GM18507 (cell line): ENCODE measurements at places on chromosomes 2 and 18.

- DNase-seq: no peak
Observed at GRCh38 chr2:235567842-235568241, 74.0 kb downstream of the AGAP1 start.

DNA sequence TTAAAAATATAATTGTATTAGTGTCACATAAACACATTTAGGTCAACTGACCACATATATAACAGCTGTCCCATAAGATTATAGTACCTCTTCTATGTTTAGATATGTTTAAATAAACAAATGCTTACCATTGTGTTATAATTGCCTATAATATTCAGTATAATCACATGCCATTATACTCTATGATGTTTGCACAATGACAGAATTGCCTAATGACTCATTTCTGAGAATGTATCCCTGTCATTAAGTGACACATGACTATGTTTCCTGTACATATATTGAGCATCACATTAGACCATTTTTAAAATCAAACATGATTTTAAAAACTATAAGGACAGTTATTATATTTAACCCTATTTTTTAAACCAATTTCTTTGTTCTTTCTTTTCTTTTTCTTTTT, 89.8 kb downstream of the HS6ST1 start:
- no peak for DNase-seq

DNA sequence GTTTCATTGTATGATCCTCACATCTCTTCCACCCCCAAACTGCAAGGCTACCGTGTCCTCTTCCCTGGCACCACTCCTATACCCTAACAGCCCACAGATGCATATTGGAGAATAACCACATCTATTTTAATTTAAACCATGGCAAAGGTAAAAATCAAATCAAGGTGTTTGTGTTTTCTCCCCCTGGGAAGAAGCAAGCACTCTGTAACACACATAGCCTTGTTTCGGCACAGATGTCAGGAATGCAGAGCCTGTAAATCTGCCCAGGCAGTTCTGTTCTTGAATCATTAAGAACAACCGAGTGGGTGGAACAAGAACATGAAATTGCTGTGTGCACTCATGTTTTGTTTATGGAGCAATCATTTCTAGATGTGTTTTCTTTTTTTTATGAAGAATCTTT, 6.8 kb upstream of the COX7A2L start:
- DNase-seq: no peak

- DNase-seq: no peak
Observed at GRCh38 chr18:35022426-35023001, 18.7 kb upstream of the MAPRE2 start.

DNA sequence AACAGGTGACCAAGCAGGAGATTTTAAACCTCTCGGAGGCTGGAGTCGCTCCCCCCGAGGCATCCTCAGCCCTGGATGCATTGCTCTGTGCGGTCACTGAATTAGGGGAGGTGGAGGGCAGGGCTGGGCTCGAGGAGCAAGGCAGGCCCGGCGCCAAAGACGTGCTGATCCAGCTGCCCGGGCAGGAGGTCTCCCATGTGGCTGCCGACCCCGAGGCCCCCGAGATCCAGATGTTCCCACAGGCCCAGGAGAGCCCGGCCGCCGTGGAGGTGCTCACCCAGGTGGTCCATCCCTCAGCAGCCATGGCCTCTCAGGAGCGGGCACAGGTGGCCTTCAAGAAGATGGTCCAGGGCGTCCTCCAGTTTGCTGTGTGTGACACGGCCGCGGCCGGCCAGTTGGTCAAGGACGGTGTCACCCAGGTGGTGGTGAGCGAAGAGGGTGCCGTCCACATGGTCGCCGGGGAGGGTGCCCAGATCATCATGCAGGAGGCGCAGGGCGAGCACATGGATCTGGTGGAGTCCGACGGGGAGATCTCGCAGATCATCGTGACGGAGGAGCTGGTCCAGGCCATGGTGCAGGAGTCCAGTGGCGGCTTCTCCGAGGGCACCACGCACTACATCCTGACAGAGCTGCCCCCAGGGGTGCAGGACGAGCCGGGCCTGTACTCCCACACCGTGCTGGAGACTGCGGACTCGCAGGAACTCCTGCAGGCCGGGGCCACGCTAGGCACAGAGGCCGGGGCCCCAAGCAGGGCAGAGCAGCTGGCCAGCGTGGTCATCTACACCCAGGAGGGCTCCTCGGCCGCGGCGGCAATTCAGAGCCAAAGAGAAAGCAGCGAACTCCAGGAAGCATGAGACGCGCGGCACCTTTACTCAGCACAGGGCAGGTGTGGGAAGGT, 145.1 kb downstream of the PTGR3 start:
- DNase-seq: no peak

DNA sequence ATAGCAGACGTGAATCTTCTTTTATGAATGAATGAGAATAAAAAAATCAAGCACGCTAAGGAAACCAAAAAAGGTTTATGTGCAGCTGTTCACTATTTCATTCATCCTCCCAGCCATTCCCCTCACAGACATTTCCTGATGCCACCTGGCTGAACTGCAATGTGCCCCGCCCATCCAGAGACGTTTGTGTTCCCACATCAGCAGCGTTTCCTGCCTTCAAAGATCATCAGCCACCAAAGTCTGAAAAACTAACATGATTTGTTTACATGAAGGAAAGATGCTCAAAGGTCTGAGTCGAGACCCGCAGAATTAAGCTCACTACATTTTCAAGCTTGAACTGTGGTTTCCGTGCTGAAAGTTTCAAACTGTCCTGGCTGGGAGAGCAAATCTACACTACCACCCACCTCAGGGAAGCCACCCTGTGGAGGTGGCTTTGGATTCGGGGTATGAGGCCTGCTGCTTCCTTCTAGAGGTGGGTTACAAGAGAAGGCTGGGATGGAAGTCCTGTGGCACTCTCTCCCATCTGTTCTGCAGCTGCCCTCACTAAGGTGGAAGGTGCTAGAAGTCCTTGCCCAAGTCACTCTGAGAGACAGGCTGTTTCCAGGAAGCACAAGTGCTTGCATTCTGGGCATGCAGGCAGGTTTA, 201.3 kb upstream of the OSR1 start:
- DNase-seq: no peak

- no peak for DNase-seq
Observed at GRCh38 chr18:59672235-59672711, 24.9 kb downstream of the CCBE1 start.

DNA sequence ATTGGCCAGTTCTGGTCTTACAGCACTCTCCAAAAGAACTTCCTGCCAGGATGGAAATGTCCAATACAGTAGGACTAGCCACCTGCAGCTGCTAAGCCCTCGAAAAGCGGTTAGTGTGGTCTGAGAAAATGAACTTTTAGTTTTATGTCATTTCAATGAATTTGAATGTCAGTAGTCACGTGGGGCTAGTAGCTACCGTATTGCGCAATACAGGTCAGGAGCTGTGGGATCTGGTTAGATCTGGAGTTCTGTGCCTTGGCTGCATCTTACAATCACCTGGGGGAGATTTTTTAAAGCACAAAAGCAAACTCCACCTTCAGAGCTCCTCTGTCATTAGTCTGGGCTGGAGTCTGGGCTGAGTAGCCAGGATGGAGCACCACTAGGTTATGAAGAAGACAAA, 35.9 kb downstream of the C1QL2 start:
- DNase-seq: no peak

DNA sequence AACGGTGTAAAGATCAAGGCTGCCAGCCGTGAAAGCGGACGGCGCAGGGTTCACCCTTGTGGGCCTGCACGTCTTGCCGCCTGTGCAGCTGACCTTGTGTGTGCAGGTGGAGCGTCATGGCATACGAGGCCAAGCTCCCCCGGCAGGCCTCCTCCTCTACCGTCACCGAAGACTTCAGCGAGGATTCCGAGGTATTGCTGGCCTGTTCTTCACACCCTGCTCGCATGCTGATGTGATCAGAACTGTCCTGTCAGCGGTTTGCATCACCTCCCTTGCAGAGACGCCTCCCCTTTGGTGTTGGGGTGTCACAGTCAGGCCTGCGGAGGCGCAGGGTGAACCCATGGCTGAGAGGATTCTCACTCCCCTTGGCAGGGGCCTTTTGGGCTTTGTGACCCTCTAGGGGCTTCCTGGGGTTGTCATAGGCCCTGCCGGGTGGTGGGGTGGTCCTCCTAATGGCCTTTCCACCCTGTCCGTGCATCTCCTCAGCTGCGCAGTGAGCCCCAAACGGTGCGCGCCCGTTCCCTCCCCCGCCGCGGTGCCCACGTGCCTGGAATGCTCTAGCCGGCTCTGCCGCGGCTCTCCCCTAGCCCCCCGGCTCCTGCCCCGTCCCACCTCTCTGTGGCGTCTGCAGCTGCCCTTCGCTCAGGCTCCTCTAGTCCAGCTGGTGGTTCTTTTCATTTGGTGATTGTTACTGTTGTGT, 92.5 kb downstream of the DGKD start:
- no peak for DNase-seq

DNA sequence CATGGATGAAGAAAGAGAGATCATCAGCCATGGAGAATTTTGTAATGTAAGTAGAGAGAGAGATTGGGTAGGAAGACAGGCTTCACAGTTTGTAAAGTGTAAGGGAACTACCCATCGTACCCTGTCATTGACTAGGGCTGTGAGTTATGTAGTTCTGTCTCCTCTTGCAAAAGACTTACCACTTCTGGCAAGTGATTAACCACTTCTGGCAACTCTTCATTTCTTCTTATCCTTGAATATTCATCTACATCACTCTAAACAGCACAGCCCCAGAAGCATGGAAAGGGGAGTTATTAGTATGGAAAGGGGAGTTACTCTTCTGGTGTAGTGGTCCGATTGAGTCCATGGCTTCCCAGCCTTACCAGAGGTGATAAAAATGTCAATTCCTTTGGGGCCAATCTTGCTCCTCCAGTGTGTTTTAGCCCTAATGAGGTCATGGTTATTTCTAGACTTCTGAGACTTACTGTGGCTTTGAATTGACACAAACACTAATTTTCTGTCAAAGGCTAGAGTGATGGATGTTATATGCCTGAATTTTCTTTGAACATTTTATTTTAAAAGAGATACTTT, 52.0 kb downstream of the STAT1 start:
- no peak for DNase-seq
